Stimulated activated CD4-positive, alpha-beta T cell treated with anti-CD3 and anti-CD28 coated beads, Interleukin-1b, Interleukin-23, amount 100 ng/mL, for 24 hours (primary cell): ENCODE measurements at places on chromosomes 5 and 9.

DNA sequence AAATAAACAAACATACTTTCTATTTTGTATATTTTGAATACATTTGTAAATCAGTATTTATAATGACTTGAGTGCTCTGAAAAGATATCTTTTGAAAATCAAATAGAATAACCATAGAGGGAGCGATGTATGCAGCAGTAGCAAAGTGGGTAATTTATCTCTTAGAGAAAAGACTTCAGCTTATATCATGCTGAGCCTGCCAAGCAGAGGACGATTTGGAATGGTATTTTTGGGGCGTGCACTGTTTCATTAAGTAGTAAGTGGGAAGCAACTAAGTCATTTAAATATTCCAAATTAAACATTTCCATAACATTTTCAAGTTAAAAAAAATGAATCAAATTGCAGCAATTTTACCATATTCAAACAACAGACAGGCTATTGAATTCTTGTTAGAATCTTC, 147.6 kb downstream of the CDH10 start:
- no peak for DNase-seq

GRCh38 chr5:171573021-171573420, 153.6 kb downstream of the FGF18 start:
- no peak for DNase-seq

DNA sequence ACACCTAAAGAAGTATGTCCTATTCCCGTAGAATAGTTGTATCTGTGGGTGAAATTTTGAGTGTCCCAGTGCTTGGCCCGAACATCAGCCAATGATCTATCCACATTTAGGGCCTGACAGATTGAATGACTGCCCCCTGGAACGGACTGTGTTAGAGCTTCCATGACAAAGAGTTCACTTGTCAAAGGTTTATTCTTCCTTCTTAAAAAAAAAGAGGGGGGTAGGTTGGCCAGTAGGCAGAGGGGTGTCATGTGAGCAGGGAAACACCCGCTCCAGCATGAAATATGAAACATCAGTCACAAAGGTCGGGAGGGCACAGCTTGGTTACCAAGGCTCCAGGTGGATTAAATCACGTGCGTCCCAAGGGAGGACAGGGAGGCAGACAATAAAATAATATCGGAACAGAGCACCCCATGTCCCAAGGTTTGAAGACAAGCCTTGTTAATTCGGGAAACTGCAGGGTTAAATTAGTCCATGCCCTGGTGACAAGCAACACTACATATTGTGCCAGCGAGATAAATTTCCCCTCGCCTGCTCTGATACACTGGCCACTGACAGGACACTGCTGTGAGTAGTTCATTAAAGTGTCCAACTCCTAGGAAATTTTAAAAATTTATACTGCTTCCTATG, 401.2 kb downstream of the IRX1 start:
- DNase-seq = no peak

DNA sequence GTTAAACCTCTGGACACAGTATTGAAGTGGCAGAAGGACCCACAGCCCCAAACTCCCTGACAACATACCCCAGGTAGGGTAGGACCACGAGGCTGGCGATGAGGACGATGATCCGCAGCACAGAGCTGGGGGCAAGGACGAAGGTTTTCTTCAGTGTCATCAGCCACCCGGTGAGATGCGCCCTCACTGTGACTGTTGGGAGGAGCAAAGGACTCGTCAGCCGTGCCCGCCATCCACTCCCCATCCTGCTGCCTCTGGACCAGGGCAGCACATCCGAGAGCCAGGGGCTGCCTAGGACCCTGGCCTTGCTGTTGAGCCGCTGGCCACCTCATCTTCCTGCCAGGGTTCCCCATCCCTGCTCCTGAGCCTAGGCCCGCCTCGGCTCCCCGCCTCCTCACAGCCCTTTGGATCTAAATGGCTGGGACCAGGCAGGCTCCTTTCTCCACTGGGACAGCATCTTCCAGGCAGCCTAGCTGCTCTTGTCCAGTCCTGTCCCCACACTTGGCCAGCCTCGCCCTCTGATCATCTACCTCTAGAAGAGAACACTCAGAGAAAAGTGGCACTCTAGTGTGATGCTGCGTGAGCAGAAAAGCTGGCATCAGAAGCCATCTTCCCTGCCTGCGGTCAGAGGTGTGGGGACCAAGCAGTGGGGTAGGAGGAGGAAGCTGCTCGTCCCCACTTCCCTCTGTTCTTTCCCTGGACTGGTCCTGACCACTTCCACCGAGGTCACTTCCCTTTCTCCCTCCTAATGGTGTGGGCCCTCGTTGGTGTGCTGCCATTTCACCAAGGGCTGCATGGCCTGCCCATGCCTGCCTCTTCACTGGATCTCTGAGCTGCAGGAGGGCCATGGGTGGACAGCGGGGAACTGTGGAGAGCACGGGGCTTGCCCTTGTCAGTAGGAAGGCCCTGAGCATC, 49.2 kb downstream of the OTULIN start:
- no peak for DNase-seq

DNA sequence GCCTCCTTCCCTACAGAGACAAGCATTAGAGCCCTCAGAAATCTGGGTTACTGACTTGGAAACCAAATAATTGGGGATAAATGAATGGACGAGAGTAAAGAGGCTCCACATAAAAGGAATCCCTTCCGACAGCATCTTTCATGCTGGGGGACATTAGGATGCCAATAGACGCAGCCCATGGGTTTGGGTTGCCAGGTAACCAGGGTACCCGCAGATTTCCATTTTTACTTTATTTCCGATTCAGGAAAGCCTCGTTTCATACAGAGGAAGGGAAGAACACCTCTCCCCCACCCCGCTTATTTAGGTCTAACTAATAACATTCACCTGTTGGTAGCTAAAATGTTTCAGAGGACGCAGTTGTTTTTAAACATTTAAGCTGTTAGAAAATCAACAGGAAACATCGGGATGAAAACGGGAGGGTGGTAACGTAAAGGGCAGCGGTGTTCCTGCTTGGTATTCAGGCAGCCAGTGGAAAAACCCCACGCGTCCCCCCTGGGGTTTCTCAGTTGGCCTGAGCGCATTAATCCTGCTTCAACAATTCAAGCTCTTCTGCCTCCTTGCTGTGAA, 179.5 kb downstream of the YTHDC2 start:
- no peak for DNase-seq

DNA sequence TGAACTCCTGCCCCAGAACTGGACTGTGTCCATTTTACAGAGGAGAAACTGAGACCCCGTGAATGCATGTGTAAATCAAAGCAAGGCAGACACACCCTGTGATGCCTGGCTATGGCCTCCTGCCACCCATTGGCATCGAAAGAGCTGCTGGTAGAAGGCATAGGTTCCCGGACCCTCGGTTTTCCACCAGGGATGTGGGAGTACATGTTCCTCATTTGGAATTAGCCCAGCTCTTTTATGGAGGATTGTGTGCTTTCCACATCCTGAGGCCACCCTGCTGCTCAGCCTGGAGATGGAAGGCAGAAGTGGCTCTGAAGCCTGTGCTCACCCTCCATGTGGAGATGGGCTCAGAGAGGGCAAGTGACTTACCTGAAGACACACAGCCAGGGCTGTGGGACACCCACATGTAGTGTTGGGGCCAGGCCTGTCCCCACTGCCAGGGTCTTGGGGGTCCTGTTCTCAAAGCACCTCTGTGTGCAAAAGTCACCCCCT, 2.8 kb downstream of the SUSD3 start:
- no peak for DNase-seq

DNA sequence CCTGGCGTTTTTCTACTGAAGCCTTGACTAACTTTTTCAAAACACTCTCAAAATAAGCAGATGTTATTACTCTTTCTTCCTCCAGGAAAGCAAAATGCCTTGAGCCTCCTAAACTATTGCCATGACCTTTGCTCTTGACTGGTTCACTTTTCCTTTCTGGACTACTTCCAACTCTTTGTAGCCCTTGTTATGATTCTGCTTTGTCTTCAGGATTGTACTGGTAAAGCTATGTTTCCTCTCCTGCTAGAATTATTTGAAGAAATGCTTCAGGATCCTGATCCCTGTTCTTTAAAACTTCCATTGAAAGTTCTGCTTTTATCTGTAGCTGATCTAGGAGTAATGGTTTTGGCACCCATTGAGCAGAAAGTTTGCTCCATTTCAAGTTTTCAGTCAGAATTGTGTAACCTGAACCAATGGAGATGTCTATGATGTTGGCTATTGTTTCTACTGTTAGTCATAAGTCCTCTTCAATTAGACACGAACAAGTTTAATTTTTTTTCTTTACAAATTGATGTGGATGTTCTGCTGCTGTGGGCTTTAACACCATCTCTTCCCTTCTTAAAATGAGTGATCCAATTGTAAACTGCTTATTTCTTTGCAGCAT, 1356.4 kb downstream of the EFNA5 start:
- DNase-seq = no peak

GRCh38 chr9:93297659-93298497, 113.9 kb downstream of the WNK2 start:
- no peak for DNase-seq

GRCh38 chr9:2163231-2163885, 148.2 kb downstream of the SMARCA2 start:
- no peak for DNase-seq

- no peak for DNase-seq
These were observed 3.4 kb upstream of the IFNA10 start for GRCh38 chr9:21210311-21210710.

GRCh38 chr5:136230176-136230575, 37.2 kb upstream of the SMIM32 start:
- DNase-seq = no peak

DNA sequence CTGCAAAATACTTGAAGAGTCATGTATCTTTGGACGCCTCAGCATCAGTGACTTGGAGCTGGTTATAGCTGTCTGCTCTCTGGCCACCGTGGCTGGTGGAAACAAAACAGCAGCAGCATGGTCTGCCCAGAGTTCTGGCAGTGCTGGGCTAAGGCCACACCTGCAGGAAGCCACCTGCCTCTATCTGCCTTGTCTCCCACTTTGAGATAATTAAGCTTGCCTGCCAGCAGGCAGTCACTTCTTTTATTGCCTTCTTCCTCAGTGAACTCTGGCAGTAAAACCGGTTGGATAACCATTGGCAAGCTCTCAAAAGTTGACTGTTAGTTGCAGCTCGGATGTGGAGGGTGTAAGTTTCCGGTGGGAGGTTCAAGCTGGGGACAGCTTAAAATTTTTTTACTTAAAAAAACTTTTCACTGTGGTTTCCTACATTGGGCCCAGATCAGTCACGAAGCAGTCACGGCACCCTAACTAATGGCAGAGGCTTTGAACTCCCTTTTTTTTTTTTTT, 4.9 kb downstream of the SMIM3 start:
- DNase-seq = no peak

GRCh38 chr9:113228130-113228665, 6.9 kb downstream of the SLC31A1 start:
- DNase-seq = no peak

- DNase-seq = no peak
These were observed 352.5 kb downstream of the KIF4B start for GRCh38 chr5:155366096-155366495.

DNA sequence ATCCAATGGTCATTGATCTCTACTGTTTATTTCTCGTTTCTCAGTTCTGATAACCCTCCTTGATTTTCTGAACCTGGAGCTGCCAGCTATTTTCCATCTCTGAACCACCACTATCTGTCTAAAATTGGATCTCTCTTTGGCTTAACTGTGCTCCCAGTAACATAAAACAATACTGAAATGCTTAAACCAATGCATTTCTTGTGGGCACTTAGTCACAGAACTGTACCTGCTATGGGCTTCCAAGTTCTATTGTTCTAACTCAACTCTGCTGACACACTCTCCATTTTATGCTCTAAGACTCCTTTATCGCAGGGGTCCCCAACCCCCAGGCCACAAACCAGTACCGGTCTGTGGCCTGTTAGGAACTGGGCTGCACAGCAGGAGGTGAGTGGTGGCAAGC, 120.6 kb downstream of the LHFPL2 start:
- DNase-seq = no peak

DNA sequence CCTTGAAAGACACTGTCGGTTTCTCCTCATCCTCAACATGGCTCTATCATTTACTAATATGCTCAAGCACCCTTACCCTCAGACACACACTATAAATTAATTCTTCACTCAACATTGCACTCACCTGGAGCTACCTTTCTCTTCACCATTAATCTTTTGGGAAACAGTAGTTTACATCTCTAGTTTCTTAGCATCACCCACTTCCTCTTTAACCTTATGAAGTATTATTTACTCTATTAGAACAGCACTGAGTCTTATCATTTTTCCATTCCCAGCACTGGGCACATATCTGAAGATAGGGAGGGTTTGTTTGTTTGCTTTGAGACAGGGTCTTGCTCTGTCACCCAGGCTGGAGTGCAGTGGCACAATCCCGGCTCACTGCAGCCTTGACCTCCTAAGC, 213.5 kb downstream of the SMARCA2 start:
- DNase-seq = no peak

DNA sequence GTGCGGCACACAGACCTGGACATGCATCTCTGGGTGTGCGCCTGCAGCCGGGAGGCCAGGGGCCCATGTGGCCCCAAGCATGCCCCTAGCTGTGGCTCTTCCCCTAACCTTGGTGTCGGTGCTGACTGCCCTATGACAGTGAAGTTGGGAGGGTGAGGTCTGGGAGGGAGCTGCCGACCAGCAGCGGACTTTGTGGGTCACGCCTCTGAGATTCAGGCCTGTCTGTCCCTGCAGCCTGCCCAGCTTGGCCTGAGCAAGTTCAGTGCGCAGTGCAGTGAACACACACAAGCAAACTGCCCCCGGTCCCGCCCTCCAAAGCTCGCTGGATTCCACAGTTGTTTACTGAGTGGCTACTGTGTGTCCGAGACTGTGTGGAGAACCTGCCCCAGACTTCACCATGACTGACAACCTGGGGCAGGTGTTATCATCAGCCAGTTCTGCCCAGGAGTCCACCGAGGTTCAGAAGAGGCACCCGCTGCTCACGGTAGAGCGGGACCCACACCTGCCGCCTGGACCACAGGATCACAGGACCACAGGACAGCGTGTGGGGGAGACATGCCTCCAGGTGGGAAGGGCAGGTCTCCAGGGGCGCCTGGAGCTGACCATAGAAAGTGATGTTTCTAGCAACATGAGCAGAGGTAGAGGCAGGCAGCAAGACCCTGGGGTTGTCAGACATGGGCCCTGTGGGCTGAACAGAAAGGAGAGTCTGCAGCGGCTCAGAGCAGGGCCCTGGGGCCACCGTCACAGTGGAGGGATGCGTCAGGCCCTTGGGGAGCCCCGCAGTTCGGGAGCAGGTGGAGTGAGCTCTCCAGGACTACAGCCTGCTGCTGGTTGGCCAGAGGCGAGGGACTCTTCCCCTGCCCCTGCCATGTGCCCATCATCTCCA, 105.1 kb downstream of the PHF2 start:
- no peak for DNase-seq

DNA sequence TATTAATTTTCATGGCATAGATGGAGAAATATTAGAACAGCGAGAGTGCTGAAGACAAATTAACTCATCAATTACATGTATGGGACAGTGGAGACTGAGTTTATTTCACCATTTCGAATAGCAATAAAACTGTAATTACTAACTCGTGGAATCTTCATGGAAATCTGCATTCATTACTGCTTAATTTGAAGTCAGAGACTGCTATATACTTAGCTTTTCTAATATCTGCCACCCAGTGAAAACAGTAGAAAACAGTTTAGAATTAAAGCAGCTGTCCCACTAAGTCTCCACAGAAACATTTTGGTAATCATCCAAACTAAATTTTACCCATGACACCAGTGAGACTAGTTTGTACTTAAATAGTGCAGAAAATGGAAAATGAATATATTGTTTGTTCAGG, 56.8 kb downstream of the IZUMO3 start:
- DNase-seq = no peak
